ENCODE measurements at places on chromosomes 7 and 10. TPM values are rescaled to one million over a fixed set of nuclear protein-coding genes. Genes with fewer than 3 reads are reported as not detected.

Gene TPST1
- total RNA-seq = 11.4 TPM

Gene PKD2L1
- 0.17 TPM for total RNA-seq

Gene GHRHR
- not detected for total RNA-seq

- peak; percentile 34 for DNase-seq
- no peak overlapping the region for H3K27ac ChIP-seq
- H3K27me3 ChIP-seq = peaks cover 9% of the 10 kb centered on the region
- H3K36me3 ChIP-seq = no peaks in the 10 kb centered on the region
- no peak overlapping the region for H3K4me3 ChIP-seq
- no peaks in the 10 kb centered on the region for H3K4me1 ChIP-seq
Measured at GRCh38 chr10:18238870-18239485, 98.8 kb downstream of the CACNB2 start.
